CD4-positive, alpha-beta T cell treated with Interleukin-17A for 1 hour (primary cell): ENCODE measurements at places on chromosomes 6 and 20.

- no peak for DNase-seq
These were observed 229.8 kb downstream of the COL12A1 start for GRCh38 chr6:74976026-74976425.

- no peak for DNase-seq
These were observed 334.1 kb downstream of the BCKDHB start for GRCh38 chr6:80440496-80441115.

DNA sequence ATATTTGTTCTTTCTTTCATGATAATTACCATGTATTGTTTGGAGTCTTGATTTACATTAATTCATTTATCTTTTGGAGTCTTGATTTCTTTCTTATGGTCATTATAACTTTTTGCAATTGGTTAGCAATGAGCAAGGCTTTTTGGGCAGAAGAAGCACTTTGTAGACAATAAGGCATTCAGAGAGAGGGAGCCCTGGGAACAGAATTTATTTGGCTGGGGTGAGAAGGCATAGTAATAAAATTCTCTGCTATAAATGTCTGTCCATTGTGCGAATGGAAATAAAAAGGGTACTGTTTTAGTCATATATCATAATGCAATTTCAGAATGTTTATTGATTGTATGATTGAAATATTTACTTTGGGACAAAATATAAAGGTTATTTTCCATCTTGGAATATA lies 147.0 kb downstream of the SLC35F1 start:
- DNase-seq: no peak

GRCh38 chr6:156778454-156779205 lies 1.5 kb downstream of the ARID1B start:
- peak; percentile 57 for DNase-seq

DNA sequence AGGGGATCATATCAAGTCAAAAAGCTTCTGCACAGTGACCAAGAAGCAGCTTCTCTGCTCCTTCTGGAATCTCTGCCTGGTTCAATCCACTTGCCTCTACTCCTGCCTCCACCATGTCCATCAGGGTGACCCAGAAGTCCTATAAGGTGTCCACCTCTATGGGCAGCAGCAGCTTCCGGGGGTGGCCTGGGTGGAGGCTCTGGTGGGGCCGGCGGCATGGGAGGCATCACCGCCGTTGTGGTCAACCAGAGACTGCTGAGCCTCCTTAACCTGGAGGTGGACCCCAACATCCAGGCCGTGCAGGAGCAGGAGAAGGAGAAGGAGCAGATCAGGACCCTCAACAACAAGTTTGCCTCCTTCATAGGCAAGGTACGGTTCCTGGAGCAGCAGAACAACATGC lies 159.3 kb downstream of the PRKN start:
- no peak for DNase-seq

DNA sequence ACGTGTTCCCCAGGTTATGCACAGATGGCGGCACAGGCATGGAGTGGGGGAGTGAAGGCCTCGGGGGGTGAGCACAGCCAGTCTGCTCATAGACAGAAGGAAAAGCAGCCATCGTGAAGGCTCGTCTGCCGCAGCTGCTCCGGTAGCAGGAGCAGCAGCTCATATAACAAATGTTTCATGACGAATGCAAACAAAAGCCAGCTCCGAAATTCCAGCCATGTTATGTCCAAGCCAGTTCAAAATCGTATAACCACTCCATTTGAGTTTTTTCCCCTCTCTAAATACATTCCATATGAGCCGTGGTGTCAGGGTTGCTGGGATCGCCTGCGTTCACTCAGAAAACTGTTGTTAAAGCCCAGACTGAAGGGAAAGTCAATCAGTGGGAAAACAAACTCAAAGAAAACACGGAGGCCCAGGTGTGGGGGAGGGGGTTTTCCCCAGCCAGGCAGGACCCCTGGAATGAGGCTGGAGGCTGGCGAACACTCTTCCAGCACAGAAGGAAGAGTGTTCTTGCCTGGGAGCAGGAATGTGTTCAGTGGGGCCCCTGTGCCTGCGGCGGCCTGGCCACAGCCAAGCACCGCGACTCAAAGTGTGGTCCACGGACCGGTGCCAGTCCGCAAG lies 280.4 kb upstream of the TAB2 start:
- DNase-seq: no peak

DNA sequence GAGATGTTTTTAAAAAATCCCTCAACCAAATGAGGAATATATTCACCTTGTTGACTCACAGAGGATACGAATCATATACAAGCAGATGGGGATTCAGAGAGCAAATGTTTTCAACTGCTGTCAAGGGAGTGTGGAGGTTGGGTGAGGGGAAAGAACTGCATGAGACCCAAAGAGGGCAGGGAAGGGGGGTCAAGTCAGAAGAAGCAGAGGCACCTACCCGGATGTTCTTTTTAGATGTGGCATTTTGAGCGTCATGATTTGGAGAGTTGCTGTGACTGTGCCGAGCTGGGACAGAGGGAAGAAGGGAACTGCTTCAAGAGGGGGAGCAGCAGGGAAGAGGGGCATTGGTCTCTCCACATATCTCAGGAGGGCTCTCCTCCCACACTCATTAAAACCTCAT lies 191.3 kb upstream of the PROKR2 start:
- DNase-seq: no peak

GRCh38 chr6:67888546-67888885 lies 746.6 kb upstream of the ADGRB3 start:
- DNase-seq: no peak

- DNase-seq: no peak
These were observed 141.0 kb downstream of the TFAP2C start for GRCh38 chr20:56769921-56770600.

DNA sequence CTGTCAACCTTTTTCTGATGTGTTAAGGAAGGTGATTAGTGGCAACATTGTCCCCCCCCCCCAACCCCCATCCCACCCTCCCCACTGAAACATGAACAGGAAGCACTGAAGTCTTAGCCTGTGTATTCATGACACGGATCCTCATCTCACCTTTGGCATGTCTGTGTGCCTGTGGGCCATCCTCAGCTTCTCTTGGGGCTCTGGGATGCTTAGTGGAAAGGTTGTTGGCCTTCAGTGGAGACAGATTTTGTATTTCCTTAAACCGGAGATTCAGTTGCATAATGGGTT lies 93.6 kb downstream of the RREB1 start:
- no peak for DNase-seq

DNA sequence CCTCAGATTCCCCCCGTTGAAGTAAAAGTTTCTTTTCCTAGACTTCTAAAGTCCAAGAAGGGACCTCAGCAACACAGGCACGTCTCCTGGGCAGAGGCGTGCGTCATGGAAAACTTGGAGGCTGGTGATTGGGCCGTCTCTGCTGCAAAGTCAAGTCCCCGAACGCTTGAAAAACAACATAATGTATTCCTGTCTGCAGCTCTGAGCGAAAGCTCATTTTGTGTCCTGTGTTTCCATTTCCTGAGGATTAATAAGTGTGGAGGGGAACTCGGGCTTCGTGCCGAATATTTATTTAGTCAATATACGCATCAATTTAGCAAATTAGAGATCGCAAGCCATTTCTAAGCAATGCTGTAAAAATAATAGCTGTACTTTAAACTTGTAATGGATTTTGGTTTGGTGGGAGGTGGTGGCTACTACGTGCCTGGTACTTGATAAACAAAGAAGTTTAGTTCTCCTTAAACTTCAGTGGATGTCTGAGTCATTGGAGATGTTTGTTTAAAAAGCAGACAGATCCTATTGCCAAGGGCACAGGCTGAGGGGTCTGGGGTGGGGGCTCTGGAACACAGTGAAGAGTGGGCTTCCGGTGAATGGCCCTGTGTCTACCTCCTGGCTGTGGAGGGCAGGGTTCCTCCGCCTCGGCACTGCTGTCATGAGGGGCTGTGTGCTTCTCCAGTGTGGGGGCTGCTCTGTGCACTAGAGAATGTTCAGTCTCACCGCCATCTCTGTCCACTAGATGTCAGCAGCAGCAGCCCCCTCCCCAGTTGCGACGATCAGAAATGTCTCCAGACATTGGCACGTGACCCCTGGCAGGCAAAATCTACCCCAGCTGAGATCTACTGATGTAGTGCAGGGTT lies 21.8 kb downstream of the PCK1 start:
- DNase-seq: no peak

DNA sequence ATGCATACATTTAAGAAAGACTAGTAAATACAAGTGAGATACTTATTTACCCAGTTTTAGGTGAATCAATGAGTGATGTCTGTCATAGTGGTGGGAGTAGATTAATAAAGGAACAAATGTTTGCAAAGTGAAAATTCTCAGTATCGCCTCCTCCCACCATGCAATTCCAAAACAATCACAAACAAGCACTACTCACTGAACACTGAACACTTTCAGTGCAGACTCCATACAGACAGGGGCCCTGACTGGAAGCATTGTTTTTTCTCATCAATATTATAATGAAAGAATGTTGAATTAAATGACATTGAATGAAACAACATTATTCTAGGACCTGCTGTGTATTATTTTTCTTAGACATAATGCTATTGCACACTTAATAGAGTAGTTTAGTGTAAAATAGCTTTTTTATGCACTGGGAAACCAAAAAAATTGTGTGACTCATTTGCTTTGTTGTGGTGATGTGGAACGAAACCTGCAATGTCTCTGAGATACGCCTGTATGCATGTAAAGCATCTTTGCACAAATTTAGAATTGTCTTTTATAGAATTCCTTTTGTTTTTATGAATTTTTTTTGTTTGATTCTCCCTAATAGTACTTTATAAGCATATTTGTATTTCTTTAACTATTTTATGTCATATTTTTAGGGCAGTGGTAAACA lies 317.5 kb downstream of the UTRN start:
- DNase-seq: peak; percentile 35

DNA sequence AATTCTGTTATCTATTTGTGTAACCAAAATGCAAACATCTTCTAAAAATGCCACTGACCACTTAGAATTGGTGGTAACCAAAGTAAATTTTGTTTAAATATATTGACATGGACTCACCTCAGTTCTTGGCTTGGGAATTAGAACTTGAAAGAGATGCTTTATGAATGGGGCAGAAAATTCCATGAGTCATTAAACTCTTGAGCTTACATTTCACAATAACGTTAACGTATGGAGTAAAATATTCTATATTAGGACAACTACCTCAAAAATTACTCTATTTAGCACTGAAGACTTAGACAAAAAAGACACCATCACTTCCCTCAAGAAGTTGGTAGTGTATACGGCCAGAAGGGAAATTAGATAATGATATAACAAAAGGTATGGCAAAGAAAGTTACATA lies 752.2 kb upstream of the MARCKS start:
- no peak for DNase-seq

GRCh38 chr20:58453391-58453790 lies 61.8 kb downstream of the APCDD1L start:
- DNase-seq: no peak

DNA sequence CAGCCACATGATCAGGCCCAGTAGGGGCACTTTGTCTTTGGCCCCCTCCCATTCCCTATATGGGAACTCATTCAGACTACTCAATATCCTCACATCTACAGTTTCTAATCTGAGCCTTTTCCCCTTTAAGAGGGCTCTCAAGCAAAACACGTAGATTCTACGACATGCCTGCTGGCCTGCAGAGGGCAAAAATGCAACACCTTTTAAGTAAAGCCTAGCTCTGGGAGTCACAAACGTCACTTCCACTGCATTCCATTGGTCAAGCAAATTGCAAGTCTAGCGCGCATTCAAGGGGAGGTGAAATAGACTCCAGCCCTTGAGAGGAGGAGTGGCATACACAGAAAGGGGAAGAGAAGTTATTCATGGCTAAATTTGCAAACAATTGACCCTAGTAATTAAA lies 70.6 kb downstream of the CDC40 start:
- DNase-seq: no peak

GRCh38 chr6:161095916-161096315 lies 104.3 kb downstream of the MAP3K4 start:
- no peak for DNase-seq

DNA sequence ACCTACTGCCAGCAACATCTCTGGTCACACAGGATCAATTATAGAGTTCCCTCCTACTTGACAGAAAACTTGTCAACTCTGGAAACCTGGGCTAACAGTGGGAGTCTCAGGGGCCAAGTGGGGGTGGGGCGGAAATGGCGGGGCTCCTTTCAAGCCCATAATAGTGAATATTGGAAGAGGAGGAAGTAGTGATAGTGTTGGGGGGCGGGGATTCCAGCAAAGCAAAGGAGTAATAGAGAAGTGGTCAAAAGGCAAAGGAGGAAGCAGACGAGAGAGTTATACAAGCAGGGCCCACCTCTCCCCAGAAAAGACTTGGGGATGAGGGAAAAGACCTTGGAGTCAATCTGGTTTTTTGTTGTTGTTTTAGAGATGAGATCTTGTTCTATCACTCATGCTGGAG lies 2.1 kb downstream of the DEF6 start:
- DNase-seq: peak; percentile 45

GRCh38 chr6:142851601-142852000 lies 93.4 kb downstream of the HIVEP2 start:
- peak; percentile 15 for DNase-seq
